Fibroblast of skin of left biceps (primary cell): ENCODE measurements at places on chromosomes 2 and 18.

- no peak for DNase-seq
Observed at GRCh38 chr18:28078849-28079248, 98.1 kb downstream of the CDH2 start.

GRCh38 chr2:85889627-85890281, 964 bp upstream of the ST3GAL5 start:
- no peak for DNase-seq

DNA sequence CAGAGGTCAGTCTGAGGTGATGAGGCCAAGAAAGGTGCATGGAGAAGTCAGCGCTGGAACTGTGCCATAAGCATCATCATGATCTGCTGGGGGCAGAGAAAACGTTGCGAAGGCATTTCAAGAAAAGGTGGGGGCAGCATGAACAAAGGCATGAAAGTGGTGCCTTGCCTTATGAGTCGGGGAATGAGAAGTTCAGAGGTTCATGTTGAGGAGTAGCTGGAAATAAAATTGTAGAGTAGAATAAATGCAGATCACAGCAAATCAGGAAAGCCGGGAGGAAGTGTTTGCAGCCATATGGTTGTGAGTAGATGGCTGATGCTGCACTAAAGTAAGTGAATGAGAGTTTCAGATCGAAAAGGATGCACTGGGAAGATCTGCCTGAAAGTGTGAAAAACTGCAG, 72.1 kb upstream of the ARL5A start:
- DNase-seq: no peak

GRCh38 chr18:3624935-3625741, 175.2 kb downstream of the TGIF1 start:
- peak; percentile 90 for DNase-seq

DNA sequence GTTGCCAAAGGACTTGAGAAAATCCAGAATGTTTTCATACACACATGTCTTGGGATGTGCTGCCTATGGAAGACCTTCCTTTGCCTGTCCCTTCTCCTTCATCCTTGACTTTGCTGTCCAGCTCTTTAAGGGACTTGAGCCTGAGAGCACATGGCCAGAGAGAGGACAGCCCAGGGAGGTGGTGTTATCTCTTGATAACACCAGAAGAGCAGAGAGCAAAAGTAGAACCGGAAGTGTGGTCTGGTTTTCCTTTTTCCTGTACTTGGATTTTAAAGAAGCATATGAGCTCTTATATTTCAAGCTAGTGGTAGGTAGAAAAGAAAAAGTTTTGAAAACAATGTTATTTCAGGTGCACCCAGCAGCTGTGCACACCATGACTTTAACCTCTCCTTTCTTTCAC, 94.1 kb upstream of the ZNF532 start:
- DNase-seq: no peak

DNA sequence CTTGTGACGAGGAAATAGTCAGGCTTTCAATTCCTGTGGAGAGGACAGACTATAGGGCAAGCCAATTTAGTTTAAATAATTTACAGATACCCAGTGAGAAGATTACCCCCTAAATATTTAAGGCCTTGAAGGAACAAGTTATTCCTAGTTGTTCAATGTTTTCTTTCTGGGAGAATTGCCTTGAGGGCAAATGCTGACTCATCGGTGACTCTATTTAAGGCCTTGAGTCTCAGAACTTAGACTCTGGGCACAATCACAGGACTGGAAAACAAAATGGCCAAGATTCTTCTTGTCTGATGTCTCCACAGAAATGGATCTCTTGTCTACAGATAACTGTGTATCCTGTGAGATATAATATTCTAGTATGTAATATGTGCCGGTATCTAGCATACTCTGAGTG, 467.1 kb downstream of the SUCLG1 start:
- no peak for DNase-seq

DNA sequence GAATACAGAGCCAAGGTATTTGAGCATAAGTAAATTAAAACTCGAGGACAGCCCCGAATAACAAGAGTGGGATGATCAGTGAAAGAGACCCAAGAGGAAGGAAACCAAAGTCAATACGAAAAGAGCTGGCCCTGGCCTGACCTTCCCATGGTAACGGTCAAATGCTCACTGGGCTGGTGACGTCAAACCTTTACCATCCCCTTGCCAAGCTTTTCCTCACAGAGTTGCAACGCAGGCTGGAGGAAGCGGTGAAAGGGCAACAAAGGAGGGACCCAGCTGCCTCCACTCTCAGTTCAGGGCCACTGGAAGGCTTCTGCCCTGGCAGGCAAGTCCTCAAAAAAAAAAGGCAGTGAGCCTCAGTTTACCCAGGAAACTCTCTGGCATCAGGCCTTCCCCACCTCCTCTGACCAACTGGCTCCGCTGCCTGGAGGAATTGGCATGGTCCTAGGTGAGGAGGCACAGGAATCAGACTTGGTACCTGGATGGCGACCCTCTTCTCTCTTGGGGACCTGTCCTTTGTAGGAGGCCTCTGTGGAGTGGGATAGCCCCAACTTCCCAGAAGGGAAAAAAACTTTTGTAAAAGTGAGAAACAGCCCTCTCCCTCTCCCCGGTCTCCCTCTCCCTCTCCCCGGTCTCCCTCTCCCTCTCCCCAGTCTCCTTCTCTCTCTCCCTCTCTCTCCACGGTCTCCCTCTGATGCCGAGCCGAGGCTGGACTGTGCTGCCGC, 212.4 kb downstream of the ANAPC1 start:
- no peak for DNase-seq

- no peak for DNase-seq
Observed at GRCh38 chr2:177405029-177405692, 12.6 kb downstream of the AGPS start.

GRCh38 chr2:86622519-86623042, 1.1 kb downstream of the RNF103 start:
- DNase-seq: no peak

DNA sequence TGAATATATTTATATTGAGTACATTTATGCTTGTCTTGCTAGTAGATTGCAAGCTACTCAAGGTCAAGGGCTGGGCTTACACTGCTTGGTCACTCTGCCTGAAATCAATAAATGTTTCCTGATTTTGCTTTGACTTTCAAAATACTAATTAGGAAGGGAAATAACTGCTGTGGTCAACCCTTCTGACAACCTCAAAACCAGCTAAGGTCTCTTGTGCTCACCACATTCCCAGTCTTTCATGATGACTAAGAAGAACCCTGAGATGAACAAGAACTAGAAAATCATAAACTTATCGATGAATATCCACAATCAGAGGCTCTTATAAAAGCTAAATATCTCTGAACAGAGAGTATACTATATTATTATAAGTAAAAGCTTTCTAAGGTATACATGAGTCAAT, 33.3 kb downstream of the ABCB11 start:
- no peak for DNase-seq

GRCh38 chr2:46960618-46961017, 45.0 kb upstream of the MCFD2 start:
- no peak for DNase-seq

GRCh38 chr2:73255007-73255644, 21.0 kb downstream of the CCT7 start:
- no peak for DNase-seq

DNA sequence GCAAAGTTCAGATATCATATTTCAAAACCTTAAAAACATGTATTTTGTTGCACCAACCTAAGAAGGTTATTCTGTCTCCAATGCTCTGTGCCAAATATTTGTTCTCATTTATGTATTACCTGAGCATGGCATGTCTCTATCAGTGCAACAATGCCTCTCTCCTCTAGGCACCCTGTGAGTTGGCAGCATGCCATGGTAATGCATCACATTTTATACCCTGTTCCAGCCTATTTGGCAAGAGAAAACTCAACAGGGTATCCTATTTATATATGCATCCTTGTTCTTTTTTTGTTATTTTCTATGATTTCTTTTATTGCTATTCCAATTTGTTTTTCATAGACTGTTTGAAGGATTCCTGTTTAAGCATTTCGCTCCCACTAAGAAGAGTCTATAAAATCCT, 126.3 kb upstream of the NRXN1 start:
- no peak for DNase-seq

GRCh38 chr18:22680944-22681343, 252.2 kb upstream of the RBBP8 start:
- DNase-seq: no peak

GRCh38 chr18:35549564-35549963, 32.0 kb upstream of the GALNT1 start:
- DNase-seq: no peak
